ENCODE measurements at places on chromosomes 16 and 17.

- DNase-seq: no peak
Observed at GRCh38 chr16:29192329-29193247, 207.7 kb downstream of the LAT start.

- DNase-seq: no peak
Observed at GRCh38 chr17:31486351-31487062, 95.0 kb downstream of the RAB11FIP4 start.

DNA sequence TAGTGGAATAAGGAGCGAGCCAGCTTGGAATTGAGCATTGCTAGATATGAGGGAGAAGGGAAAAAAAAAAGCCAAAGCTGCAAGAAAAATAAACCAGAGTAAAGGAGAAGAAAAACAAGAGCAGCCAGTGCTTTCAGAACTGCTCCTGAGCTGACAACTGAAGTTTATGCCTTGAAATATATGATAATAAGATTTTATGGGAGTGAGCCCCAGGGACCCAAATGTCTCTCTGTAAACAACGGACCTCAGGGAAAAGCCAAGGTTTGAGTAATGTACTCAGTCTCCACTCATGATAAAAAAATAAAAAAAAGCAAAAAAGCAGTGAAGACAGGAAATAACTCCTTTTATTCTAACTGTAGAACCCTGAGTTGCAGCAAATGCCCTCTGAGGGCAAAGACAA lies 132.6 kb downstream of the SNX11 start:
- DNase-seq: no peak

DNA sequence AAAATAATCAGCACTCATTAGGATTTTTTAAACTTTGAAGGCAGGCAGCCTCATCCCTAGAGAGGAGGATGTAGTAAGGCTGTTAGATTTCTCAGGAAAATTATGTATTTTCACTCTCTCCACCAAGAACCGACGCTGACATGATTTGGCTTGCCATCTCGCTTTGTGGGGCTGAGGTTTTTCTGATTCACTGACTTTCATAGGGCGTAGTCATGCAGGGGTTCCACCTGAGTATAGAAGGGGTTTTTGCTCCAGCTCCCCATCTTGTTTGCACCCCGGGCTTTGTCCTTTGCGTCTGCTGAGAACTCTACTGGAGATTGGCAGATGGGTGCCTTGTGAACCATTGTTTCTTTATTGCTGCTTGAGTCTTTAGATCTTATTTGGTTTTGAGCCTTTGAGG lies 20.2 kb downstream of the TOM1L1 start:
- no peak for DNase-seq

GRCh38 chr17:68257934-68258333 lies 10.1 kb downstream of the AMZ2 start:
- DNase-seq: no peak

- DNase-seq: no peak
Observed at GRCh38 chr17:50458270-50458669, 10.4 kb downstream of the CHAD start.

GRCh38 chr17:7626307-7626706 lies 1.3 kb downstream of the SAT2 start:
- DNase-seq: no peak

DNA sequence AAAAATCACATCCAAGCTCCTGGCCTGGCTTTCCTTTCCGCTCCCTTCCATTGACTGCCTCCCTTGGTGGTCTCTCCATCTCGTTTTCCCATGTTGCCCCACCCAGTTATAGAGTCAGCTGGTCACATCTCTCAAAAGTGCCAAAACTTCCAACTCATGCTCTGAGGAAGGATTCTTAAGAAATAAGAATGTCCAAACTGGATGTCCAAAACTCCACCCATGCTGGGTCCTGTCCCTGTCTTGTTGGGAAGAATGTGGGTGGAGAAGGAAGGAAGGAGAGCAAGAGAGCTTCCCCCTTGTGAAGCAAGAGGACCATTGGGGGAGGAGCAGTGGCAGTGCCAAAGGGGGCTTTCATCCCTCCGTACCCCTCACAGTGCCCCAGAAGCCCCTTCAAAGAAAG lies 44.6 kb upstream of the MAP3K14 start:
- DNase-seq: no peak

- DNase-seq: no peak
Observed at GRCh38 chr16:47693226-47693625, 232.1 kb downstream of the PHKB start.

GRCh38 chr16:50245417-50246298 lies 20.7 kb upstream of the ADCY7 start:
- DNase-seq: no peak

DNA sequence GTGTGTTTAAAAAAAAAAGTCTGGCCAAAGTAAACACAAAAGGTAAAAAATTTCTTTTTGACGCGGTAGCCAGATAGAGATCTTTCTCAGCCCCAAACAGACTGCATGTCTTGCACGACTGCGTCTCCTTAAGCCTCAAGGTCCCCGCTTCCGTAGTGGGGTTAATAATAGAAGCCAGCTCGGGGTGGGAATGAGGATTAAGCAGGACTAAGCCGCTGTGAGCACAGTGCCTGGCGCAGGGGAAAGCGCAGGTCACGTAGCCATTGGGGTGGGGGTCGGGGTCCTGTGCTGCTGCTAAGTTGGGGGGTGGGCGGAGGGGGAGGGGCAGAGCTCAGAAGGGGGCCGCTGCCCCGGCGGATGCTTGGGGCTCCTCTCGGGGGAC lies 521 bp downstream of the GGA2 start:
- no peak for DNase-seq

- DNase-seq: no peak
Observed at GRCh38 chr16:80105160-80105559, 435.6 kb upstream of the DYNLRB2 start.

DNA sequence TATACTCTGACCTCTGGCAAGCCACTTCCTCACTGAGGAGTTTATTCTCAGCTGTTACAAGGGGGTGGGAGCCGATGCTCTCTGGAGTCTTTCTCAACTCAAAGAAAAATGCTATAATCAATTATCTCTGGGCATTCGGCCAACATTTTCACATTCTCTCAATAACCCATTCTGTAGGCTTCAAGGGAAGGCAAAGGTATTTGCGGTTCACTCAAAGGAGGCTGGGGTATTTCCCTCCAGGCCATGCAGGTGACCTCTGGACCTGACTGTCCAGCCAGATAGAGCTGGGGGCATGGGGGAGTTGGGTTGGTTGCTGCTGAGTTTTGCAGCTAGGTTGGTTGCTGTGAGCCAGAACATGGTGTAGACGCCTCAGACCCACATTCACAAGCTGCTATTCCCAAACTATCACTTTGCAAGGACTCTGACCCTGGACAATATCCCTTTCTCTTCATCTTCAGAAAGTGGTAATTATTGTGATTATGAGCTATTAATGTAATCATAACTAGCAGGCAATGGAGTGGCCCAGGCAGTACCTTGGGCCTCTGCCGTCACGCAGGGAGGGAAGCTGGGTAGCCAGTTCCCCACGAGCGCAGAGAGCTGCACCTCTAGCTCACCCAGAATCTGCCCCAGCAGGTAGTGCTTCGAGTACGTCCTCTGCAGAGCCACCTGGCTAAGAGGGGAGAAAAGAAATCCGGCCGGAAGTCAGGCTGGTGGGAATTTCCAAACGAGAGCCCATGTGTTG lies 42.1 kb downstream of the AIPL1 start:
- no peak for DNase-seq

GRCh38 chr16:31464348-31464769 lies 5.1 kb downstream of the ARMC5 start:
- DNase-seq: no peak

DNA sequence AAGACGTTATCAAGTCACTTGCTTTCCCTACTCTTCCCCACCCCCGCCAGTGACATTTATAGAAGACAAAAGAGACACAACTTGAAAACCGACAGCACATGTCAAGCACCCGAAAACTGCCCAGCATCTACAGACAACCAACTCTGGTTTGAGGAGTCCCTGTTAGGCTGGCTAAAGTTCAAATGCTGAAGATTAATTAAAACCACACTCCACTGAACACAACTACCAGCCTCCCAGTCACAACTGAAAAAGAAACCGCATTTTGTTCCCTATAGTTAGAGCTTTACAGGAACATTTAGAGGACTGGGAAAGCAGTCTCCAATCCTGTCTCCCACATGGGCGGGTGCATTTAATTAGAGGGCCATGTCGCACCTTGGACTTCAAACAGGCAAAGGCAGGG lies 73.0 kb upstream of the COX10 start:
- no peak for DNase-seq

DNA sequence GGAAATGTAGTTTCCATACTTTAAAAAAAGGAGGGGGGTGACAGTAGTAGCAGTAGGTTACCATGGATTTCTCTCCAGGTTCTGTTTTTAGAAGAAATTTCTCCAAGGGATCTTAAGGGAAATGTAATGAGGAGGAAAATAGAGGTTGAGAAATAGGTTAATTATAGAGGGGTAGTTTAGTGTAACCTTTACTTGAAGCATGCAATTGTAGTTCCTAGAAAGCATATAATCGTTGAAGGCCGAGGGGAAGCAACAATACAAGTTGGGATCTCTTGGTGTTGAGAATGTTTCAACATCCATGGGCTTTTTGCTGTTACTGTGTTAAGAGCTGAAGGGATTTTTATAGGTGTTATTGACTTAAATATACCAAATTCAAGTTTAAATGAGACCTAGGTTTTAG lies 25.1 kb downstream of the TNRC6A start:
- no peak for DNase-seq

DNA sequence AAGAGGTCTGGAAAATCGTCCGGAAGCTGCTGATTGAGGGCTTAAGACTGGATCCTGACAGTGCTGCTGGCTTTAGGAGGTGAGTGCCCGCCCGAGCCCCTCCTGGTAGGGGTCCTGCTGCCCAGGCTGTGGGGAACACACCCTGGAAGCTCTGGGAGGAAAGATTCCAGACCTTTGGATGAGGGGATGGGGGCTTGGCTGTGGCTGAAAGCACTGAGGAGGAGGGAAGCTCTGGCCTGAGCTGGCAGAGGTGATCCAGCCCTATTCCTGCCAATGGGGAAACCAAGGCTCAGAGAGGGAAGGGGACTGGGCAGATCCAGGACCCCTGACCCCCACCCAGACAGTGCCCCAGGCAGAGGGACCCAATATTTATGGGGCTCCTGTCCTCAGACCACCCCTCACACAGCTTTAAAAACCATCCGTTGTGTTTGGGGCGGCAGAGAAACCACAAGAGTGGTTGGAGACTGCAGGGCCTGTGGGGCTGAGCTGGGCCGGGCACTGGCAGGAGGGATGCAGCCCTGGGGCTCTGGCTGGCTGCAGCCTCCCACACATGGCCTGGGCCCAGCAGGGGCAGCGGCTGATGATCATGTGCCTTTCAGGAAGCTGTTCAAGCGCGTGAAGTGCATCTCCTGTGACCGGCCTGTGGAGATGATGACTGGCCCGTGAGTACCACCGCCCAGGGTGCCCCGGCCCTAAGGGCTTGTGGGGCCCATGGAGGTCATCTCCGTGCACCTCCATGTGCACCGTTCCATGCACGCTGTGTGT lies 22.8 kb downstream of the UBALD1 start:
- DNase-seq: no peak

- DNase-seq: no peak
Observed at GRCh38 chr17:82094931-82095776, 2.9 kb downstream of the FASN start.

GRCh38 chr17:55959756-55960155 lies 193.5 kb upstream of the ANKFN1 start:
- no peak for DNase-seq

GRCh38 chr16:70685938-70686375 lies at the start of gene MTSS2:
MTSS2 (minus strand) TSS chr16:70686053; CDS start chr16:70685791, 262 bp downstream.
- DNase-seq: no peak

DNA sequence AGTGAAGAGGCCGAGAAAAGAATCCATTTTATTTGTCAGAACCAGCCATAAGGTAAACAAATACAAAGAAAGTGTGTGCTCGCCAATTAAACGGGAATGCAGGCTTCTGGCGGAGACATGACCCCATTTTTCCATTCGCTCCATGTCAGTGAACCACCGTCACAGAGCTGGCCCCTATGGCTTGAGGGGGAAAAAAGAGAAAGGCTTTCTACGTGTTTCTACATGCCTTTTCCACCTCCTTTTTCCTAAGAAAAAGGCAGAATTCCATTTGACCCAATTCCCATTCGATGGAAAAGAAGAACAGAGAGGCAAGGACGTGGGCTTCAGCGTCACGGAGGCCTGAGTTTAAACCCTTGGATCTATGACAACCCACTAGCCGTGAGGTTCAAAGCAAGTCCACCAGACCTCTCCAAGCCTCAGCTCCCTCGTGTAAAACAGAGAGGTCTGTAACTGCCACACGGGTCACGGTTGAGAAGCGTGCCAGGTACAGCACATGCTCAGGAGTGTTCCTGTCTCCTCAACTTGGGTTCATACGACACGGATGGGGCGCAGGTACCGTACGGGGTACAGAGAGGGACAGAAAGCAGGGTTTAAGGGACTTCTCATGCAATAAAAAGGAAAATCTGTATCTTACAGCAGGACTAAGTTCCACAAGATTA lies 91.9 kb downstream of the NXN start:
- DNase-seq: no peak

- DNase-seq: no peak
Observed at GRCh38 chr17:47925678-47925988, 15.7 kb upstream of the PNPO start.

GRCh38 chr17:37405955-37406634 lies 541 bp downstream of the ACACA start:
- no peak for DNase-seq

DNA sequence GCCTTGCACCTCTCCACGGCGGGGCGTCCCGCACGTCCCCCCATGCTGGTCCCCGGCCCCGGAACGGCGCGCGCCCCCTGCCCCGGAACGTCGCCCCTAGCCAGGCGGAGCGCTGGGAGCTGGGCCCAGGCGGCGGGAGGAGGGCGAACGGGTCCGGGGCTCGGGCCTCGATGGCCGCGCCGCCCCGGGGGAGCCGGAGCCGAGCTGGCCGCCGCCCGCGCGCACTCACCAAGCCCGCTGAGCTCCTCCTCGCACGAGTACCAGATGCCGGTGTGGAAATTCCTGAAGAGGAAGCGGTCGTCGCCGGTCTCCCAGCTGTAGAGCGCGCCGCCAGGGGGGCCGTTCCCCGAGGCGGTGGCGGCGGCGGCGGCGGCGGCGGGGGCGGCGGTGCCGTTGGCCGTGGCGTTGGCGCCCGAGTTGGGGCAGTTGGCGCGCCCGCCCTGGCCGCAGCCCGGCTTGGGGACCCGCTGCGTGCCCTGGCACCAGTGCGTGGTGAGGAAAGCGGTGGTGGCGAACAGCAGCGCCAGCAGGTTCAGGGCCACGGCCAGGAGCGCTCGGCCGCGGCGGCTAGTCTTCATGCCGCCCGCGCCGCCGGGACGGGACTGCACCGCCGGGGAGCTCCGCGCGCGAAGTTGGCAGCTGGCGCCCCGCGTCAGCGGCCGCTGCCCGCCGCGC lies 530 bp downstream of the GSG1L start:
- DNase-seq: no peak

- no peak for DNase-seq
Observed at GRCh38 chr16:88133507-88133843, 182.2 kb downstream of the BANP start.

GRCh38 chr17:9020096-9020823 lies 1.1 kb upstream of the NTN1 start:
- no peak for DNase-seq

GRCh38 chr17:51128076-51128475 lies 7.4 kb upstream of the SPAG9 start:
- no peak for DNase-seq
